ENCODE measurements at places on chromosomes 7 and 10.

DNA sequence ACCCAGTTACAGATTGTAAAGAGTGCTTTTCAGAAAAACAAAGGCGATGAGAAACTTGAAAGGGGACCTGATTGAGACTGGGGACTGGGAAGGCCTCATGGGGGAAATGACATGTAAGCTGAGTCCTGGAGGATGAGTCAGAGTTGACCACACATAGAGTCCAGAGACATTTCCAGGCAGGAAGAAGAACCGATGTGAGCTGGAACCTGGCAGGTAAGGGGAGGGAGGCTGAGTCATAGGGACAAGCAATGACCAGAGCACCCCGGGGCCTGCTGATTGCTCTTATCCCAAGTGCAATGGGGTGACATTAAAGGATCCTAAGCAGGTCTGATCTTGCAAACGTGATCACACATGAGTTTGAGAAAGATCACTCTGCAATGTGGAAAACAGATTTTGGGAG lies 11.7 kb downstream of the TLL2 start:
- peak; percentile 24 for DNase-seq

GRCh38 chr10:95644901-95645300 lies 11.6 kb downstream of the ALDH18A1 start:
- no peak for DNase-seq

DNA sequence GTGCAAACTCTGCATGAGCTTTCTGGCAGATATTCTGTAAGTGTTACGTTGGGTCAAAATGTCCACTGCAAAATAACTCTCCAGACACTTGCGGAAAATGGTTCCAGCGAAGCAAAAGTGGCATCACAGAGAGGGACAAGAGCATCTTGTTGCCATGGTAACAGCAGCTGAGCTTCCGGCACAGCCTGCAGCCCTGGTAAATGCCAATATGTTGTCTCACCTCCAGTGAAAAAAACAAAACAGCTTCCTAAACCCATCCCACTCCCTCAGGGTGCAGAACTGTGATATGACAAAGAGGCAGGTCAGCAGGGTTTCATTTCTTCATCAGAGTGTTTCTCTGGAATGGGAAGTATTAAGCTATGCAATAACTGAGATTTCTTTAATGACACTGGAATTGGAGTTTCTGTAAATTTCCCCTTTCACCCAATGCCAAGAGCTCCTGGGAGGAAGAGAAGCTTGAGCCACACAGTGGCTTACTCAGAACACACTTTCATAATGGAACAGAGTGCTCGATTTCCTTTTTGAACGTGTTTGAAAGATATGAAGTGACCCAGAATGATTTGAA lies 65.6 kb downstream of the FOXI2 start:
- no peak for DNase-seq

DNA sequence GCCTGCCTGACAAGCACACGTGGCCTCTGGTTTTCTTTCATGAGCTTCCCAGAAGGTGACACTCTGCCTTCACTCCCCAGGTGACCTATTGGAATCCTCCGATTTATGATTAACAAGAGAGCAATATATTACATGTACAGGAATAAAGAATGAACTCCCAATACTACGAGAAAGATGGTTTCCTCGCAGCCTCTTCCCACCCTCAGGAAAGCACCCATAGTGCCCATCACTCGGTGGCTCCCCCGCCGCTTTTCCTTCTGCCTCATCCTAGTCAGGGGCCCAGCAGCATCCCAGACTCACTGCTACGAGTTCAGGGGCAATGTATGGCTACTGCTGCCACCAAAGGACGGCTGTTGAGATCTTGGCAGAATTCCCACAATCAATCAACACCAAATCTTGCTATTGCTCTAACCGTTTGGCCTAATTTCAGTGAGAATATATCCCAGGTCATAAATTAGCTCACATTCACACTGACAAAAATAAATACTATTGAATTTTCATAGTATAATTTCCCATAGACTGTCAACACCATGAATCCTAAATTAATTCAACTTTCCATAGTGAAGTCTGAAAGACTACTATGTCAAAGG lies 196.3 kb downstream of the TNS3 start:
- DNase-seq = no peak

- no peak for DNase-seq
These were observed 26.9 kb downstream of the BMPER start for GRCh38 chr7:33932221-33932620.

GRCh38 chr10:4354382-4354812 lies 471.6 kb upstream of the AKR1E2 start:
- DNase-seq = peak; percentile 91

DNA sequence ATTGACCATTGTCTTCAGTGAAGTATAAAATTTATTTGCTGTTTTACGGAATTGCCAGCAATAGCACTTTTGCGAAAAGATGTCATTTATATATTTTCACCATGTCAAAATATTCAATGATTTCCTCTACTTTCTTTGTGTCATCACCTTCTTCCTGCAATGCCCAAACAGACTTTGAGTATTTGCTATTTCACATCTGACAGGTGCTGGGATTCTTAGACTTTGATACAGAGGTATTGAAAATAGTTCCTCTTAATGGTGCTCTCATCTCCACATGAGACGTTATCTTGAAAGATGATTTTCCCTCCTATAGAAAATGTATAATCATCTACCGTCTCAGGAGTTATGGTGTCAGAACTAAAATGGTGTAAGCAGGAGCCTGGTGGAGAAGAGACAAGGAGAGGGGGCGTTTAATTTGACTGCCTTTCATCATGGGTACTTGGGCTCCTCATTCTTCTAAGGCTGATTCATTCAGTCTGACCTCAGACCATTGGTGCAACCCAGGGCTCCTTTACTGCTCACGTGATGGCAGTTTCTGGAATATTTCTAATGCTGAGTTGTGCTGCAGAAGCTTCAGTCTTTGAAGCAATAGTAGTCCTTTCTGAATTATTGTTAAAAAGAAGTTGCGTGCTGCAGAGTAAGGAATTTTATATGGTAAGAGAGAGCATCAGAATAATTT lies 404.6 kb downstream of the PHTF2 start:
- DNase-seq = no peak

- DNase-seq = peak; percentile 29
These were observed 28.0 kb downstream of the MICU1 start for GRCh38 chr10:72597897-72598296.

GRCh38 chr10:124022066-124022465 lies 71.3 kb downstream of the CHST15 start:
- DNase-seq = peak; percentile 32

DNA sequence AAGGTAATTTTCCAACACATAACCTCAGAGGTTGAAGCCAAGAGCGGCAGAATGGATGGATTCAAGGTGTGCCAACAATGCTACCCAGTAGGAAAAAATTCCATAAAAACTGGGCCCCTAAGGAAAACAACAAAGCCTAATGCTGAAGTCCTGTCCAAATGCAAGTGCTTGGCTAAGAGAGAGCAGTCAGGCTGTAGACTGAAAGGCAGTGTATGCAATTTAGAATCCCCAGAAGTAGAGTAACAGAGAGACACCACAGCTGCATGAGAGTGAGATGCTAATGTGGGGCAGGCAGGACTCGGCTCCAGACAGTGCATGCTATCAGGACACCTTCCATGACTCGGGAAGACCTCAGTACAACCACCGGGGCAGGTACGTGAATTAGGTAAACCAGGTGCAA lies 124.5 kb downstream of the ZFAND4 start:
- no peak for DNase-seq

GRCh38 chr7:77367976-77368375 lies 48.2 kb downstream of the GSAP start:
- no peak for DNase-seq

- DNase-seq = no peak
These were observed 64.7 kb upstream of the AOAH start for GRCh38 chr7:36788825-36789470.

DNA sequence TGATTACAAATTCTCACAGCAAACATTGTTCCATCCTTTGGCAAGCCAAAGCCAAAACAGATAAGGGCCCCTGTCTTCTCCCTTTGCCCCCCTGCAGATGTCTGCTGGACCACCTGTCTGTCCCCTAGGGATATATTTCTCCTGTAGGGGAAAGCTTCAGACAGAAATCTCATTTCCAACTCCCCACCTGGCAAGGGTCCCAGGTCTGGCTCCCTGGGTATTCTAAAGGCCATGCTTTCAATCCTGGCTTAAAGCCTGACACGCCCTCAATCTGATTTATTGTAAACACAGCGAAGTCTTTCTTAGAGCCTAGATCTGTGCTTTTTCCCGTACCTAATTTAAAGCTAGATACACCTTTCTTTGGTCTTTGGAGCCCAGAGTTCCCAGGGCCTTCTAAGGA lies 66.1 kb downstream of the KCNMA1 start:
- DNase-seq = no peak
